NCI-H2171 (cell line): ENCODE measurements at places on chromosomes 1 and 21.
A peak's percentile ranks its signal among the peaks of the same experiment; 100 is the strongest.

DNA sequence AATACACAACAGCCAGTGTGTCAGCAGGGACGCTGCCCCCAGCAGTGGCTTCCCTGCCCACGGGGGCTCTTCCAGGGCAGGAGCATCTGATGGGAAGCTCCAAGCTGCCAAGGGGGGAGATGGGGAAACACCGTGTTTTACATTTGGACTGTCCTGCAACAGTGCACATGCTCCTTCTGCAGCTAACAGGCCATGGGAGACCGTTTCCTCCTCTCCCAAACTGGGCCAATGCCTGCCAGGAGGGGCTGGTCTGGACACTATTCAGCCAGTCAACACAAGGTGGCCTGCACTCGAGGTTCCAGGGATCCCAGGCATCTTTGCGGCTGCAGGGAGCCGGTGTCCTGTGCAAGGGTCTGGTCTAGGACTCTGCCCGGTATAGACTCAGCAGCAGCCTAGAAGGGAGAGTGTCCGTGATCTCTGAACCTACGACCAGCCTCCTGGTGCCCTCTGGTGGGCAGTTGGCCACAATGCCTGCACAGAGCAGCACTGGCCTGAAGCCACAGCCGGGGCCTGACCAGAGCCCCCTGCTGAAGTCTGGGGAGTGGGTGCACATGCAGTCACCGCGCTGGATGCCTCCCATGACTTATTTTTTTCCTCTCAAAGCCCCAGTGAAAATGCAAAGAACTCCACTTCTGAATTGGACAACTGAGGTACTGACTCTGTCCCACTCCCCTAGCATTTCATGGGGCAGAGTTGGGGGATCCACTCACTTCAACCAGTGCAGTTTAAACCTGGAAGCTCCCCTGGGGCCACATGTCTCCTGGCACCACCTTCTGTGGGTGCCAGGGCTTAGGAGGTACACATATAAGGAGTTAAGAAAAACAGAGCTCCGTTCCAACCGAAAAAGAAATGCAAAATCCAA lies 33.3 kb downstream of the RCC2 start:
- peak; percentile 42 for DNase-seq

DNA sequence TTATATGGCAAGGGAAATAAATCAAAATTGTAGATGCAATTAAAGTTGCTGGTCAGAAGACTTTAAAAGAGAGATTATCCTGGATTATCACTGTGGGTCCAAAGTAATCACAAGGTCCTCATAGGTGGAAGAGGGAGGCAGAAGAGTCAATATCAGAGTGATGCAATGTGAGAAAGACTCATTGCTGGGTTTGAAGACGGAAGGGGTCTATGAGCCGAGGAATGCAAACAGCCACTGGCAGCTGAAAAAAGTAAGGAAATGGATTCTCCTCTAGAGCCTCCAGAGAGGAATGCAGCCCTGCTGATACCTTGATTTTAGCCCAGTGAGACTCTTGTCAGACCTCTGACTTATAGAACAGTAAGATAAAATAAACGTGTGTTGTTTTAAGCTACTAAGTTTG lies 59.8 kb upstream of the MUTYH start:
- no peak for DNase-seq

- no peak for DNase-seq
These were observed 107.0 kb upstream of the NGF start for GRCh38 chr1:115445090-115445489.

DNA sequence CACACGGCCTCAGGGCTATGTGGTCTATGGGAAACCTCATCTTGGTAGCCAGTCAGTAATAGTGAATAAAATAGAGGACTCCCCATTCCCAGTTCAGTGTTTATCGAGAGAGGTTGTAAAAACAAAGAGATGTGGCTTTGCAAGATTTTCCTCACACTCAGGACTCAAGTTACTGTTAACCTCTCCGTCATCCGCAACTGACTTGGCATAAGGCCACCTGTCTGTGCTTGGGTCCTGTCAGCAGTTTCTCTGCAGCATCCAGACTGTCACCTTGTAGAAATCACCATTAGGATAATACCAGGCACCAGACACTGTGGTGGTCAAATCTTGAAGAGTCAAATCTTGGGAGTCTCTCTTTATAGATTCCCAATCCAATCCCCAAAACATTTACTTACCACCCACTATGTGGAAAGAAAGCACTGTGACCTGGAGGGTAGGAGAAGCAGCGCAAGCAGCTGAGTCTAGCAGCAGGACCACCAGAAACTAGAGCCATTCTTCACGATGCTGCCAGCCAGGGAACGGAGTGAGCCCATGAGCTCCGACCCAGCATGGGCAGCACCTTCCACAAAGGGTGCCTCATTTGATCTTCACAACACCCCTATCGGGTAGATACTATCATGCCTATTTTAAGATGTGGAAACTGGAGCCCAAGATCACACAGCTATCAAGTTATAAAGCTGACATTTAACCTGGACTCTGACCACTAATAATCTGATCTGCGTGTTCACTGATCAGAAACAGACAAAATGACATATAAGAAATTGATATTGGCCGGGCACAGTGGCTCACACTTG lies 5.6 kb upstream of the GPR25 start:
- DNase-seq = peak; percentile 38

- DNase-seq = no peak
These were observed 9.0 kb downstream of the CLIC4 start for GRCh38 chr1:24754229-24754628.
